ENCODE measurements at places on chromosomes 11 and 22.

- DNase-seq: no peak
Measured at GRCh38 chr11:124646148-124646547, 23.5 kb downstream of the TBRG1 start.

GRCh38 chr11:126991596-126991995, 9.0 kb downstream of the KIRREL3 start:
- no peak for DNase-seq

- DNase-seq: no peak
Measured at GRCh38 chr11:130400781-130401483, 27.5 kb downstream of the ADAMTS8 start.

- DNase-seq: no peak
Measured at GRCh38 chr11:100247704-100248103, 439.4 kb upstream of the ARHGAP42 start.

GRCh38 chr11:58227956-58228615, 632 bp downstream of the OR10Q1 start:
- DNase-seq: no peak

DNA sequence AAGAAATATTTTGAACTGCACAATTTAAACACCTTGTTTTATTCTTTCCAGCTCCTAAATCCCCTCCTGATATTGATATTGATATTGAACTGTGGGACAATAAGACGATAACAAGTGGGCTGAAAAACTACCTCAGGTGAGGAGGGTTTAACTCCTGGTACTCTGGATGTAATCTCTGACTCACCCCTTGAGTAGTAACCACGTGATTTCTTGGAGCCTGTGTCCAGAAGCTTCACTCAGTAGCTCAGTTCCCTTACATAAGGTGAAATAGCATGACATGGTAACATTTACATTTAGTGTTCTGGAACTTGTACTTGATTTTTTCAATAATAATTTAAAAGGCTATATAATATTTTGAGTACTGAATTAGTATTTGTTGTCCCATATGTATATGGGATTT, 168.0 kb downstream of the PGR start:
- DNase-seq: no peak

DNA sequence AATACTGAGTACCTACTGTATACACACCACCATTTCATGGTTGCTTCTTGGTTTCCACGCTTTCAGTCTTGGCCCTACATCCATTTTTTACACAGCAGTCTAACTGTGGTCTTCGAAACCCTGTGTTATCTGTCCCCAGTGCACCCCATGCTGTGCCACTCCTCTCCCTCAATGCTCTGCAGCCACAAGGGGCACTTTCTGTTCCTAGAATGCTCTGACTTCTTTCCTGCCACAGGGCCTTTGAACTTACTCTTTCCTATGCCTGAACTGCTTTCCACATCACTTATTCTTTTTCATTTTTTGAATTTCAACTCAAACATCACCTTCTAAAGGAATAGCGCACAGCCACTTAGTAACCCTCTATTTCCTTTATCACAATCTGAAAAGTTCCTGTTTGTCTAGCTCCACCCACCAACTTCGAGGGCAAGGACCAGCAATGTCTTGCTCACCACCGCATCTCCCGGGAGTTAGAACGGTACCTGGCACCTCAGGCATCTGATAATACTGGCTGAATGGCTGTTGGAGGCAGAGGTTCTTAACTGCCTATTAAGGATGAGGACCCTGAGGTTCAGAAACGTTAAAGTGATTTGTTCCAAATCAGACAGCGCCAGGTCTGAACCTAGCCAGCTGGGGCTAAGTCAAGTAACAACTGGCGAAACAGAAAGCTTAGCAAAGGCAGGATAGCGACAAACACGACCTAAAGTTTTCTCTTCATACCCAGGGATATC, 568 bp downstream of the ALG8 start:
- peak; percentile 3 for DNase-seq

DNA sequence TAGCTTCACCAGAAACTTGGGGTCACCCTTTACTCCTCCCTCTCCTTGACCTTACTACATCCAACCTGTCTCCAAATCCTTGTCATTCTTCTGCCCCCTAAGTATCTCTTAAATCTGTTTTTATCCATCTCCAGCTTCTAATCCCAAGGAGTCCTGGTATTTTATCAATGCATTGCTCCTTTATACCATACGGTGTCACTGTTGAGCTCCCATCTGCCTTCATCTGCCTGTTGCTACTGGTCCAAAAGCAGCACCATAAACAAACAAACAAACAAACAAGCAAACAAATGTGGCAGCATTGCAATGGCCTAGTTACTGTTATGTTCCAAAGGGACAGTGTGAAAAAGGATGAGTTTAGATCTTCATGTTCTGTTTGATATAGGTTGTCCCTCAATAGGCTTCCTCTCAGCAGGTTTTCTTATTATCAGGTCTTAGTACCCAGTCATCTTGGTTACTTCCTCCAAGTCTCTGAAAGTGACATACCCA, 34.2 kb downstream of the DNHD1 start:
- no peak for DNase-seq
